Stimulated activated CD4-positive, alpha-beta T cell treated with anti-CD3 and anti-CD28 coated beads, Interleukin-15, amount 100 ng/mL, for 48 hours (primary cell): ENCODE measurements at places on chromosomes 12 and 14.

DNA sequence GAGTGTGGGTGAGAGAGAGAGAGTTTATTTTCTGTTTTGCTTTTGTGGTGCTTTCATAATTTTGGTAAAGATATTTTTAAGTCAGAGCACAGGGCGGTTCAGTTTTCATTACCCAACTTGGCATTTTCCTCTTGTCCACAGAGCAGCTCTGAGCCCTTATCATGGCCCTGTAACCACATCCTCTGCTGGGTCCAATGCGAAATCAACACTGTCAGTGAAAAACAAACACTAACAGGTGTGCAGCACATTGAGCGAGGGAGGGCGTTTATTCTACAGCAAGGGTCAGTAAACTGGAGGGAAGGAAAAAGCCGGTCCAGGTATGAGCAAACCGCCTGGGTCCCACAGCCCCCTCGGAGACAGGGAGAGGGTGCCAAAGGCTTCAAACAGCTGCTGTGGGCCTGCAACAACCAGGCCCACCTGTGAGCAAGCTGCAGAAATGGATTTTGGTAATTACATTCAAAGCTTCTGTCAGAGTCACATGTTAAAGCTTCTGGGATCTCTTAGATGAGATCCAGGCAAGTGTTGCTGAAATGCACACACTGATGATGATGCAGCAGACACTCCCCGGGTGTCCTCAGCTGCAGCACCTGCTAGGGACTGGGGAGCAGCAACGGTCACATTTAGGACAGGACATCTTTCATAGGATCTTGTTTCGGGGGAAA, 132.7 kb upstream of the DYRK2 start:
- no peak for DNase-seq

- DNase-seq, result no peak
These were observed 832.9 kb downstream of the C12orf50 start for GRCh38 chr12:87196321-87196720.

GRCh38 chr12:90842477-90842876, 112.5 kb downstream of the CCER1 start:
- DNase-seq, result no peak

DNA sequence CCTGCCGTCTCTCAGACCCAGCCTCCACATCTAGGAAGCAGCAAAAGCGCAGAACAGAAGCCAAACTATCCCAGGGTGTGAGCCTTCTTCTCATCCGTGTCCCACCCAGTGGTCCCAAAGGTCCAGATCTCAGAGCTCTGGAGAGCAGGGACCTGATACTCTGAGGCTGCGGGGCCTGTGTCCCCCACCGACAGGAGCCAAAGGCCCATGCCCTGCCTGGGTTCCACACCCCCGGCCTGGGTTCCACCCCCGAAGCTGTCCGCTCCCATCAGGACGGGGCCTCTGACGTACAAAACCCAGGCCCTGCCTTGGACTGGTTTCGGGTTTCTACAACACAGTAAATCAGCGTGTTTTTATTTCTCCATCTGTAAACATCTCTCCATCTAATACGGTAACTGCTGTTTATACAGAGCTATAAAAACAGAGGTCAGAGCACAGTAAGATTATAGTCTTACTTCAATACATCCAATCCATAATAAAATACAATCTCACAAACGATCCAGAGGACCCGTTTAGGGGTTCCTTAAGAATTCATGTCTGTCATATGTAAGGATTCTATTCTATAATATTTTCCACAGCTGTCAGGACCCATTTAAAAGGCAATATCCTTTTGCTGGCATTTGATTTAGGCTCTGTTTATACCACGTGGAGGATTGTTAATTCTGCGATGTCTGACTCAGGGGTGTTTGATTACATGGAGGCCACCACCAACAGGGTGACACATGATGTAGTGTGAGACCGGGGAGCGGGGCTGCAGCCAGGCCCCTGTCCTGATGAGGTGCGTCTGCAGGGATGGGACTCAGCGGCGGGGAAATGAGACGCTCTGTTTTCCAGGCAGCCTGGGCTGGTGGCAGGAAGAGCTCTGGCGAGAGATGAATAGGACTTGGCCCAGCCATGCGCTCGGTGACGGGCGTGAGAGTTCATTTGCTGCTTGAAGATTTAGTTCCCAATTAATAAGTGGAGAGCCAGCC, 110.3 kb downstream of the DICER1 start:
- no peak for DNase-seq

DNA sequence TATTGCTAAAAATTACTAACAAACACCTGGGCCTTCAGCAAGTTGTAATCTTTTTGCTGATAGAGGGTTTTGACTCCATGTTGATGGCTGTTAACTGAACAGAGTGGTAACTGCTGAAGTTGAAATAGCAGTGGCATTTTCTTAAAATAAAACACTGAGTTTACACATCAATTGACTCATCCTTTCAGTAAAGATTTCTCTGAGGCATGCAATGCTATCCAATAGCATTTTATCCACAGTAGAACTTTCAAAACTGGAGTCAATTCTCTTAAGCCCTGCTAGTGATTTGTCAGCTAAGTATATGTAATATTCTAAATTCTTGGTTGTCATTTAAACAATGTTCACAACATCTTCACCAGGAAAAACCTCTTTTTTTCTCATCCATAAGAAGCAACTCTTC, 59.5 kb downstream of the CMAS start:
- no peak for DNase-seq

DNA sequence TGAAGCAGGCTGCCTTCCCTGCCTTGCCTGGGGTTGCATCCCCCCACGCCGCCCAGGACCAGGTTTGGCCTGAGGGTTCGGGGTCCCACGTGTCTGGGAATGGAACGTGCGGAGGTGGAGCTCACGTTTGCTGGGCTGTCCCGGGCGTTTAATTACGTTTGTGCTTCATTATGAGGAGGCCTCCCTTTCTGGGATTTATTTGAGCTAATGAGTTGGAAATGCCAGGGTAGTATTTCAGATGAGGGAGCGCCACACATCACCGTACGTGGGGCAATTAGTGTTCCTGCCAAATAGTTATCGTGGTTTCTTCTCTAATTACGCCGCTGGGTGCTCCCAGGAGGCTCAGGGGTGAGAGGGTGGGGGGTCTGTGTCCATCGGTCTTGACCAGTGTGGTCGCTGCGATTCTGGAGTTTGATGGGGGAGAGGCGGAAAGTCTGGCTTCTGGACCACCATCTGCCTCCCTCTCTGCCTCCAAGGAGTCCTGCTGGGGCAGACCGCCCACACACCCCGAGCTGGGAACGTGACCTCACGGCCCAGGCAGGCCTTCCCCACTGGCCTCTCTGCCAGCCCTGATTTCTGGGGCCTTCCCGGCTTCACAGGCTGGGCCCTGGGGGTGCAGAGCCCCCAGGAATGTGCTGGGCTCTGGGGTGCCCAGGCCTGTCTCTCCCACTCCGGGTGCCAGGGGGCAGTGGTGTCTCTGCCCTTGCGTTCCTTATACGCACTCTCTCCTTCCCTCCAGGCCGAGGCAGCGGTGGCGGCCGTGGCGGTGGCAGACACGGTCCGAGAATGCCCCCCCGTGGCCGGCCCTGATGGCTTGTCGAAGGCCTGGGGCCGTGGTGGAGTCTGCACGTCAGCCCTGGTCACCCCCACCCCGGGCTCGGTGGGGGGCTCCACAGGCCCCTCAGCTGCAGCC, 18.9 kb downstream of the KIF26A start:
- DNase-seq, result no peak

DNA sequence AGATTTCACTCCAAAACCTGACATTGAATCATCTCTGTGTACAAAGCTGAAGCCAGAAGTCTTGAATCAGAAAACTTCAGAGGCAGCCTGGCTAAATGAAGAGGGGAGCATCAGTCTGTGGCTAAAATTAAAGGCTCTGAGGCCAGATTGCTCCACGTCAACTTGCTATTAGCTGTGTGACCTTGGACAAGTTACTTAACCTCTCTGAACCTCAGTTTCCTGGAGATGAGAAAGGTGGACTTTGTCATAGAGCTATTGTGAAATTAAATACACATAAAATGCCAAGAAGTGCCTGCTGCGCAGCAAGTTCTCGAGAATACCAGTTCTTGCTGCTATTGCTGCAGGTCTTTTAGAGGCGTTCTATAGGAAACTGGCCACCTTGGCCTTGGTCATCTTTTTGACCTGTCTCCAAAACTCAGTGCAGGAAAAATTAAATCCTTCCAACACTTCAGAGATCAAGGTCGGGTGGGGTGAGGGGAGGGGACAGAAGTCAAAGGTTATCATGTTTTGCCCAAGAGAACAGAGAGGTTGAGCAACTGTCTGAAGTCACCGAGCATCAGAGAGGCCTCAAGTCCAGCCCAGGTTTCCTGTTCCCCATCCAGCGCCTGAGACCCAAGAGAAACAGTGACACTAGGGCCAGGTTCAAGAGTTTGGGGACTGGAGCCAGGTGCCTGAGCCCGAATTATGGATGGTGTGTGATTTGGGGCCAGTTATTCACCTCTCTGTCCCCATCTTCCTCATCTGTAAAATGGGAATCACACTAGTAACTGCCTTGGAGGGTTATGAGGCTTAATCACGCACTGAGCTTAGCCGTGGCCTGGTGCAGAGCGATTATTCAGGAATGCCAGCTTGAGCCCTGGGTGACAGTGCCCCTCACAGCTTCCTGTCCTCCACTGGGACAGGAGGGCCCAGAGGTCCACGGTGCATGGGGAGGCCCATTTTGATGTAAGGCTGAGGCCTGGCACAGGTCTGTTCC, 1.1 kb downstream of the SERPINA1 start:
- no peak for DNase-seq

DNA sequence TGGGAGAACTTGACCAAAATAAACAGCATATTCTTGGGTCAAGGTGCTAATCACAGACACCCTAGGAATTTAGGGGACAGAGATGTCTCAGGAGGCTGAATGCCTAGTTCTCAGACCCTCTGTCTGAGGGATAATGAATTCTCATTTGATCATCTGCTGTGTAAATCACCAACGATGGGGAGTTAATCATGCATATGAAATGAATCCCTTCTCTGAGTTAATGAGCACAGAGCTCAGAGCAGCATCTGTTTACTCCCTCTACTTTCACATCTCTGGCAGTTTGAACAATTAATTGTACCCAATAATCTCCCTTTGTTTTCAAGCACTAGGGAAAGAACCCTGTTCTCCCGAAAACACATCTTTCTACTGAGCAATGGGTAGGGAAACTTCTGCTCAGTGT, 129.4 kb upstream of the SRRM4 start:
- DNase-seq, result no peak

DNA sequence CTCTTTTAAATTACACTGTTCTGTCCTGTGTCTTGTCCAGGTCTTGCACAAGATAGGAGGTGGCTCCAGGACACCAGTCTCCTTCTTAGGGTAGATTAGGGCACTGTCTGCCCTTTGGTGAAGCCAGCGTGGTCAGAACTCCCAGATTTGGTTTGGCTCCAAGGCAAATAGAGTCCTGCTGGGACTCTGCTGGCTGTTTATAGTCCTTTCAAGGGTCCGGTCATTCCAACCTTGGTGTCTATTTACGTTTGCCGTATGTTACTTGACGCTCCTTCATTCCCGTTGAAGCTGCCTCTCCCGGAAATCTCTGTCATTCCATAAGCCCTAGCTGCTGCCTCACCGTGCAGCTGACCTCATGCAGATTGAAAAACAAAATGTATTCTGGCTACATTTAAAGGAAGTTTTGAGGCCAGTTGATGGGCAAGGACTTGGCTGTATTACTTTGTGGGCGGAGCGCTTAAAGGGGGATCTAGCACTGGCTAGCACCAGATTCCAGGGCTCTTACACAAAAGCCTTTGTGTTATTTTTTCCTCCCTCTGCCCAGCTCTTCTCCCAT, 180.6 kb downstream of the AKAP6 start:
- DNase-seq, result no peak

GRCh38 chr12:40733871-40734270, 41.6 kb downstream of the CNTN1 start:
- DNase-seq, result no peak

GRCh38 chr14:102774391-102775153, 2.7 kb upstream of the TRAF3 start:
- no peak for DNase-seq

DNA sequence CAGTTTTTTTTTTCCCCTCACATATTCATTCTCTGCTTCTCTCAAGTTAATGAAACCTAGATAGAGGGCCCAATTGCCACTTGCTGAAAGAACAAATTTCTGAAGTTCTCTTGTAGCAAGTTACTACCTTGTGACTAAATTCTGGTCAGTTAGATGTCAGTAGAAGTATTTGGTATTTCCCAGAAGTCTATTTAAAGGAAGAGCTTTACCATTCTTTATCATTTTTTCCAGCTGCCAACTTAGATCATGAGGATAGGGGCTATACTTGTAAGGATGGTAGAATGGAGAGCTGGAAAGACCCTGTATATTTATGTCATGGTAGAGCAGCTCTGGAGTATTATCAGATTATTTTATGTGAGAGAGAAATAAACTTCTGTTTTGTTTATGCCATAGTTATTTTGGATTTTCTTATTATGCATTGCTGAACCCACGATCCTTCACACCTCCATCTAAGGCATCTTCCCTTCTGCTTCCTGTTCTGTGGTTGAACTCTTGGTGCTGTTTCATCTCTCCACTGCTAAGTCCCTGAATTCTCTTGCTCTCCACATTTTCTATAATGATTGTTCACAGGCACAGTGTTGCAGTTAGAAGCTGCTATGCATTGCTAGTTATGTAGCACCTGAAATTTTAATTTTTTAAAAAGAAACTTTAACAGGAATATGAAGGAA, 25.9 kb downstream of the FUT8 start:
- DNase-seq, result no peak

DNA sequence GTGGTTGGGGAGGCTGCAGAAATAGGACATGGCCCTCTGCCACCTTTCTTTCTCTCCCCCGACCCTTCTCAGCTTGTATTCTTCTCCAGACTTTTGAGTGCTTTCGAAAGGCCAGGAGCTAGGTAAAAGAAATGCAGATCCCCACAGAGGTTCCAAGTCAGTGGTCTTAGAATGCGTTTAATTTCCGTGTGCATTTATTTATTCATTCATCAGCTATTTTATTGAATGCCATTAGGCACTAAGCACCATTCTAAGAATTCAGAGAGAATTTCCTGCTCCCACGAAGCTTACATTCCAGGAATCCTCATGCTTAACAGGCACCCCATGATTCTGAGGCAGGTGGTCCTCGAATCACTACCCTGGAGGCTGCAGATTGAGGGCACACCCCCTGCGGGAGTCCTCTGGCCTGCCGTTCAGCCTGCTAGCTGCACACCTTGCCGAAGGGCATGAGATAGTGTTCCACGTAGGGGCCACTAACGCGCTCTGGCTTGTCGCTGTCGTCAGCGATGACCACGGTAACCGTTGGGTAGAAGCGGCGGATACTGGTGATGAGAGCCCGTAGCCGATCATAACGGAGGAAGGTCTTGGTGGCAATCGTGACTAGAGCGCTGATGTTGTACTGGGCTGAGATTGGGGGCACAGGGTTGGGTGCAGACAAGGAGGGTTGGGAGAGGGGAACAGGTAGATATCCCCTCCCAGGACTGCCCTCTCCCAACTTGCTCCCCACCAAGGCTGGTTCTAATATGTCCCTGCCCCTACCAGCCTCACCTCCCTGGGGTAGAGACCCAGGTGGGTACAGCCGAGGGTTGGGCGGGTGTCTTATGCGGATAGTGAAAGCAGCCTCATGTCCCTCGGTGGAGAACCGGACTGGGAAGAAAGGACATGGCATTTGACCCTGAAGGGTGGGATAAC, 4.5 kb downstream of the B4GALNT1 start:
- no peak for DNase-seq

GRCh38 chr14:84129941-84130340, 1400.0 kb upstream of the FLRT2 start:
- DNase-seq, result no peak
